Bronchial smooth muscle cell (primary cell): ENCODE measurements at places on chromosomes 13 and 19. TPM values are rescaled to one million over a fixed set of nuclear protein-coding genes. Genes with fewer than 3 reads are reported as not detected.

ZNF441 gene
- 12.8 and 13.4 TPM in 2 replicates for total RNA-seq

CEACAM8 gene
- not detected in 2 replicates for total RNA-seq

AP1M1 gene
- total RNA-seq = 49.0 and 66.0 TPM in 2 replicates

PDE4C gene
- 2.2 and 2.9 TPM in 2 replicates for total RNA-seq

MISP gene
- 0.32 and 0.43 TPM in 2 replicates for total RNA-seq

KLK15 gene
- total RNA-seq = 0.09 TPM in 1 of 2 replicates, not detected in the other

SHFL gene
- total RNA-seq = 23.0 and 26.8 TPM in 2 replicates

CNFN gene
- total RNA-seq = not detected in 2 replicates
